ENCODE measurements at places on chromosomes 5 and 9.

DNA sequence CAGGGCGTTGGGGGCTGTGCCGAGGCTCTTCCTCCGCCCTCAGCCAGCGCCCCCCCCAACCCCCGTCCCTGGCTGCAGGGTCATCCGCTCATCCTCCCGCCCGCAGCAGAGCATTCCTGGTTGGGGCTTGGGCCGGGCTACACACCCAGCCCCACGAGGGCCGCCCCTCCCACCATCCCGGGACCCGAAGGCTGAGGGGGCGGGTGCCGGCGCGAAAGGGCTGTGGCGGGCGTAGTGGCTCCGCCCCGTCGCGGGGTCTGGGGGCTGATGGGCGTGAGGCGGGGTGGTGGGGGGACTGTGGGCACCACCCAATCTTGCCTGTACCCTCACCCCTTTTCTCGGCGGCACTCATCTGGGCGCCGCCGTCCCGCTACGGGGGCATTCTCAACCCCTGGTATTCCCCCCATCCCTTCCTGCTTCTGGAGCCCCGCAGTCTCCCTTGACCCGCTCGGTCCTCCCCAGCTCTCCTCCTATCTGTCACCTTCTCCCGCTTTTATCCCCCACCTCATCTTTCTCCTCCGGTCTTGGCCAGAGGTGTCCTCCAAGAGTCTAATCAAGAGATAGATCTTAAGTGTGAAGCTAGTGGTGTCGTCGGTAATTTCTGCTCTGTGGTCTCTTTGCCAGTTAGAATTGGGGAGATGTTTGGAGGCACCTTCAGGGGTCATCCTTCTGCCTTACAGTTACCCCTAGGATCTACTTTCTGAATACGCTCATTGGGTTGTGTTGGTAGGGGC is 1.6 kb downstream of the FER start:
- peak; percentile 67 for DNase-seq

GRCh38 chr5:131495536-131496399 is 139.3 kb downstream of the RAPGEF6 start:
- DNase-seq, result no peak

DNA sequence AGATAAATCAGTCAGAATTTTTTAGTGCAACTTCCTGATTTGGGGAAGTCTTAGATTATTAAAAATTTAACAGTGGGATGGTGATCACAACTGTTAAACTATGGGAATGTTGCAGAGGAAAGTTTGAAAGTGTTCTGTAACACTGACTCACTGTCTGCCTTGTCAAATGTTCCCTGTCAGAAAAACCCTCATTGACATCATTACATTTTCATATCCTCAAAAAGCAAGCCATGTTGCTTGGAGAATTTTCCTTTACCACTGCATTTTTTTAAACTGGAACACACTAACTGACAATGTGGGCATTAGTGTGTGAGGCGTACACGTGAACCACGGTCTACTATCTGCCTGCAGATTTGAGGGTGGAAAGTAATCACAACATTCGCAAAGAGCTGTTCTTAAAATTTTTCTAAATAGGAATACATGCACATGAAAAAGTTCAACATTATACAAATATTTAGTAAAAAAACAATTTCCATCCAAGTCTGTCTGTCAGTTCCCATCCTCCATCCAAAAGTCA is 28.6 kb upstream of the IL7R start:
- DNase-seq, result no peak

- no peak for DNase-seq
Measured at GRCh38 chr9:19119801-19120440, 7.4 kb downstream of the PLIN2 start.

- DNase-seq, result no peak
Measured at GRCh38 chr5:82812575-82812974, 264.6 kb downstream of the TMEM167A start.

GRCh38 chr9:118418887-118419565 is 714.8 kb downstream of the TLR4 start:
- DNase-seq, result no peak

DNA sequence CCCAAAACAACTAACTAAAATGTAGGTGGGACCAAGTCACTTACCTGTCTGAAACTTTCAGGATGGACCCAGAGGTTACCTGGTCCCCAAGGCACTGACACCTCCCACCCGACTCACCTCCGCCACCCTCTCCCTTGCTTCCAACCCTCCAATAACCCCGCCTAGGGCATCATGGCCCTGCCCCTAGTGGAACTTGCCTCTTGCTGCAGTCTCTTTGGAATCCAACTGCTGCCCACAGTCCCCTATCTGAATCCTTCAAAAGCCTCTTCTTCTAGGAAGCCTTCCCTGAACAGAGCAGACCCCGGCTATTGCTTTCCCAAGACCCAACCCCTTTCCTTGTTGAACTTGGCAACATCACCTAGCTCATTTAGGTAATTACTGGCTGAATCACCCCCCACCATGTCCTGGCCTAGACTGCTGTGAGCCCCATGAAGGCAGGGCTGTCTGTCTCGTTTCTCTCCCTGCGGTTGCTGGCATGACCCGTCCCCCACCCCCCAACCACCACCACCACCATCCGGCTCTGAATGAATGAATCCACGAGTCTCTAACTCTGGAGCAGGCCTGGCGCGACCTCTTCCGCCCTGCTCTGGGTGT is 9.4 kb downstream of the CRB2 start:
- DNase-seq, result no peak

DNA sequence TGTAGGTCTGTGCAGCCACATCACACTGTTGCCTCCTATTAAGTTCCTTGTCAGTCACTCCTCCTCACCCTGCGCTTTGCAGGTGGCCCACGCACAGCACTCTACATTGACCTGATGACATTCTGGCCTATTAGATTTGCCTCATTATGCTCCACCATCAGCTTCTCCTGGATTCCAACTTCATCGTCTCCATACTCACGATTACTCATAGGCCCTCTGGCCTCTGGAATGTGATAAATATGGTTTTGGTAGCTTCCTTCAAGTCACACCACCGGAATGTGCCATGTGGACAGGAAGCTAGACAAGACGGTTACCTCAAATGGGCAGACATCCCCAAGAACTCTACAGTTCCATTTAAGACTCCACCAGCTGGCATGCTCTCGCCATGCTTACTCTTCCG is 158.0 kb upstream of the LHFPL2 start:
- DNase-seq, result peak; percentile 49

DNA sequence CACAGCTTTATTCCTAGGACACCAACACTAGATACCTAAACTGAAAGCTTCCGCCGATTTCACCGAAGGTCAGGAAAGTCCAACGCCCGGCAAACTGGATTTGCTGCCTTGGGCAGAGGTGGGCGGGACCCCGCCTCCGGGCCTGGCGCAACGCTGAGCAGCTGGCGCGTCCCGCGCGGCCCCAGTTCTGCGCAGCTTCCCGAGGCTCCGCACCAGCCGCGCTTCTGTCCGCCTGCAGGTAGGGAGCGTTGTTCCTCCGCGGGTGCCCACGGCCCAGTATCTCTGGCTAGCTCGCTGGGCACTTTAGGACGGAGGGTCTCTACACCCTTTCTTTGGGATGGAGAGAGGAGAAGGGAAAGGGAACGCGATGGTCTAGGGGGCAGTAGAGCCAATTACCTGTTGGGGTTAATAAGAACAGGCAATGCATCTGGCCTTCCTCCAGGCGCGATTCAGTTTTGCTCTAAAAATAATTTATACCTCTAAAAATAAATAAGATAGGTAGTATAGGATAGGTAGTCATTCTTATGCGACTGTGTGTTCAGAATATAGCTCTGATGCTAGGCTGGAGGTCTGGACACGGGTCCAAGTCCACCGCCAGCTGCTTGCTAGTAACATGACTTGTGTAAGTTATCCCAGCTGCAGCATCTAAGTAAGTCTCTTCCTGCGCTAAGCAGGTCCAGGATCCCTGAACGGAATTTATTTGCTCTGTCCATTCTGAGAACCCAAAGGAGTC is at the start of gene CD274:
Gene CD274, plus strand, starts transcription at position 184 of the 733 bp plus-strand sequence. CDS start 5,572 bp downstream, outside the sequence.
- DNase-seq, result peak; percentile 72
